AG09309 (cell line): ENCODE measurements at places on chromosomes 16 and 17.
A peak's percentile ranks its signal among the peaks of the same experiment; 100 is the strongest.

- DNase-seq: no peak
Observed at GRCh38 chr16:65314627-65315008, 192.8 kb upstream of the CDH11 start.

- no peak for DNase-seq
Observed at GRCh38 chr16:28098959-28099945, 35.7 kb upstream of the GSG1L start.

GRCh38 chr17:38711792-38712571 is 6.9 kb downstream of the MLLT6 start:
- no peak for DNase-seq

DNA sequence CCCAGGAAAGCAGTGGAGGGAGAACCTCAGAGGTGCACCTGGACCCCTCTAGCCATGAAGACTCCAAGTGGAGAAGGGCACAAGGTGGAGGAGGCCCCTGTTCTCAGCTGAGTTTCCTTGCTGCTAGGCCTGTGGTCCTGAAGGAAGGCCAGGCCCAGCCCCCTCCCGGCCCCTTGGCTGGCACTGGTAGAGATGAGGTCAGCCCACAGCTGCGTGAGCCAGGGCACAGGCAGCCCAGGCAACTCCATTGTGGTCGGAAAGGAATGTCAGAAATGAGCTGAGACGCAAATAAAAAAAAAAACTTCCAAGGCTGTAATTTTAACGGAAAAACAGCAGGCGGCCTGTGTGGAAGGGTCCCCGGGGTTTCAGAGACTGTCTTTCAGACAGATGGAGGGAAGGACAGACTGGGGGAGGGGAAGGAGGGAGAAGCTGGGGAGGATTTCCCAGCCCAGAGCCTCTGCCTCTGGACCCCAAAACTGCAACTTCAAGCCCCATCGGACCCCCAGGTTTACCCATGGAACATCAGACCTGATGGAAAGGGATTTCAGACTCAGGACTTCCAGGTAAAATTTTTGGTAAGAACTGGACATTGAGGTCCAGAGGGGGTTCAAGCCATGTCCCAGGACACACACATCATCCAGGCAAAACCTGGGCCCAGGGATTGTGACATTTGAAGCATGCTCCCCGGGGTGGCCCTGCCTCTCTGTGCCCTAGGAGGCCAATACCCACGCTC is 25.6 kb upstream of the MRPS23 start:
- DNase-seq: peak; percentile 95

- no peak for DNase-seq
Observed at GRCh38 chr17:72385475-72385874, 264.7 kb downstream of the SOX9 start.

GRCh38 chr17:55417411-55418268 is 4.0 kb downstream of the MMD start:
- DNase-seq: no peak

- DNase-seq: no peak
Observed at GRCh38 chr17:75183999-75184884, 1.5 kb upstream of the SUMO2 start.

- no peak for DNase-seq
Observed at GRCh38 chr16:46620266-46621005, 743 bp downstream of the SHCBP1 start.

- DNase-seq: no peak
Observed at GRCh38 chr17:38561416-38562214, 44.1 kb downstream of the SRCIN1 start.

DNA sequence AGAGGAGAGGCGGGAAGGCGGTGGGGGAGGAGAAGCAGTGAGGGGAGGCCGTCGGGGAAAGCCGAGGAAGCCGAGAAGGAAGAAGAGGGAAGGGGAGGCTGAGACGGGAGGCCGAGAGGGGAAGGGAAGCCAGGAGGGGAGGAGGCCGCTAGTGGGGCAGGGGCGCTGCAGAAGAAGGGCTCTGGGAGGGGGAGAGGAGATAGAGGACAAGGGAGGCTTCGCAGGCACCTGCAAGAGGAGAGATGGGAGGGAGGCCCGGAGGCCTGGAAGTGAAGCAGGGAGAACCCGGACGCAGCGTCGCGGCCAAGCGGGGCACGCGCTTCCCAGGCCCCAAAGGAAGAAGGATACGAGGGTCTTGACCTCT is 2.3 kb downstream of the C17orf58 start:
- DNase-seq: no peak

GRCh38 chr17:71516149-71516548 is 604.7 kb upstream of the SOX9 start:
- DNase-seq: no peak

DNA sequence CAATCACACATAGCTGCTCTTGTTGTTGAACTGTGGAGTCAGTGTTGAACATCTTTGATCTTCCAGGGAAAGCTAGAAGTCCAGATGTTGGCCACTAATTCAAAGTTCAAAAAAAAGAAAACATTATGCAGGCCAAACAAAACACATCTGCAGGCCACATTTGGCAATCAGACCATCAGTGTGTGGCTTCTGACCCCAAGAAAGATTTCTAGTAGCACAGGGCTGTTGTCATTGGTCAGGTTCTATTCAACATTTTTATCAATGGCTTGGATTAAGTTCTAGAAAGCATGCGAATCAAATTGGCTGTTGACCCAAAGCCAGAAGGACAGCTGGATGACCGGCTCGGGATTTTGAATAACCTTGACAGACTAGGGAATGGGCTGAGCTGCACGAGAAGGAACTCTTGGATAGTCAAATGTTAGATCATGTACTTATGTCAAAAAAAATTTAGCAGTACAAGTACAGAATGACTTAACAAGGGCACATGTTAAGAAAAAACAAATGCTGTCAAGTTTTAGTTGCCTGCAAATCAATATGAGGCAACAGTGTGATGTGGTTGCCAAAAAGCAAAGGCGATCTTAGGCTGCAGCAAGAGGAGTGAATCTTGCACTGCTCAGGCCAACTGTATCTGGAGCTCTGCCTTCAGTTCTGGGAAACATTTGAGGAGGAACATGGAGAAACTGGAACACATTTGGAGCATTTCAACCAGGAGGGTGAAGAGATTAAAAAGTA is 187.6 kb downstream of the RGS9 start:
- DNase-seq: no peak

- no peak for DNase-seq
Observed at GRCh38 chr17:32495359-32496231, 8.8 kb downstream of the CDK5R1 start.

- no peak for DNase-seq
Observed at GRCh38 chr16:30456302-30456701, 10.6 kb upstream of the SEPHS2 start.

DNA sequence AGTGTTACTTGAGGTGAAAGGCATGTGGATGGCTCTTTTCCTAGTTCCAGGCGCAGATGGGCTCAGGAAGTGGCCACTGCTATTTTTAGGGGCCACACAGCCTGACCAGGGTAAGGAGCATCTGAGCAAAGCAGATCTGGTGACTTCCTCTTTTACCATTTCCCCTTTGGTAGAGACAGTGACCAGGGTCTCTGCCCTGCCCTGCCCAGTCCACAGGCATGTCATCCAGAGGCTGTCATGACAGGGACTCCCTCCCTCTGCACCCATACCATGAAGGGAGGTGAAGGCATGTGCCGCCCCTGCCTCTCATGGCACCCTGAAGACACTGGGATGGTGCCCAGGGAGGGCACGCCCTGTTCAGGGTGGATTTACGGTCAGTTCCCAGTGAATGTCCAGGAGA is 2.2 kb downstream of the PLA2G15 start:
- DNase-seq: no peak

- DNase-seq: no peak
Observed at GRCh38 chr16:13351601-13352217, 450.3 kb downstream of the SHISA9 start.

GRCh38 chr17:76940738-76941350 is 72.6 kb downstream of the MGAT5B start:
- DNase-seq: no peak

DNA sequence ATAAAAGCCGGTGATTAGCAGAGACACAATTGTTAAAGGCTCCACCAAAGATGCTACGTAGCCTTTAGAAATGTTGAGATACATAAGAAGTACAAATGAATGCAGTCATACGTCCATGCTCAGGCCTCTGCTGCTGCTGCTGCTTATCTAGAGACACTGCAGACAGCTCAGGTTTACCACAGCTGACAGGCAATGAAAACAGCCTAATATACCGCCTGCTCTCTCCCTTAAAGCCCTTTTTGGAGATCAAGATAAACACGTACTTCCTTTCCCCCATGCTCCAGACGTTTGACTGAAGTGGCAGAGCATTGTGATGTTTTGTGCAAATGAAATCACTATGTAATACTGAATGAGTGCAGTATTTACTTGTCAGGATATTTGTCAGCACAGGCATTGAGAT is 185.3 kb downstream of the AATF start:
- DNase-seq: no peak

DNA sequence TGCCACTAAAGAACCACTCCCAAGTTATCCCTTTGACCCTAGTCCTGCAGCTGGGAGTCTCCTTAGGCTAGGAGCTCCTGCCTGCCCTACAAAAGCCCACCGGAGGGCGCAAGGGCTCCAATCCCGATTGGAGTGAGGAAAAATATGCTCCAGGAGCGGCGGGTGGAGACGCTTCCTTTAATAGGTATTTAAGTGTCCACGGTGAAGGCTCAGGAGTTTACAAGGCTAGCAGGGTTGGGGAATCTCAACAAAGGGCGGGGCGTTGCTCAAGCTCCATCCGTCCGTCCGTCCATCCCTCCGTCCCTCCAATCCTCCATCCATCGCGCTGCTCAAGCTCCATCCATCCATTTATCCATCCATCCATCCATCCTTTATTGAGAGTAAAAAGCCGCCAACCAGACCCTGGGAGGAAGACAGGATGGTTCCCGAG is 556 bp upstream of the SPNS1 start:
- peak; percentile 7 for DNase-seq

- no peak for DNase-seq
Observed at GRCh38 chr16:4089811-4090301, 26.4 kb downstream of the ADCY9 start.

DNA sequence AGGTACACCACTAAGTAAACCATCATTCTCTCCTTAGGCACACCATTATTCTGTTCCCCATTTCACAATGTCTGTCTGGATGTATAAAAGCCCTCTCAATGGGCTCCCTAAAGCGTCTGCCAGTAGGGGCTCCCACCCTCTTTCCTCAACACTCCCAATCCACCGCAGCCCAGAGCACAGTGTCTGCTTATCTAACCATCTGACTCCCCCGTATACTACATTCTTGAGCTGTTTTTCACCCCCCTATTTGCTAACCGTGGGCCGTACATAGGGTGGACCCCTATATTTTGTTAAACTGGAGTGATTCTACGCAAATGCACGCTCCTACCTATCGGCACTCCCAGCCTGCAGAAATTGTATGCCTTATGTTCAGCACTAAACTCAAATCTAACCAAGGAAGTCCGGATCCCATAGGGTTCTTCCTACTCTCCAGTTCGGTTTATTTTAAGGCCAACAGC is 685 bp upstream of the PSMD3 start:
- no peak for DNase-seq

GRCh38 chr16:84541999-84542817 is 37.7 kb upstream of the MEAK7 start:
- no peak for DNase-seq

DNA sequence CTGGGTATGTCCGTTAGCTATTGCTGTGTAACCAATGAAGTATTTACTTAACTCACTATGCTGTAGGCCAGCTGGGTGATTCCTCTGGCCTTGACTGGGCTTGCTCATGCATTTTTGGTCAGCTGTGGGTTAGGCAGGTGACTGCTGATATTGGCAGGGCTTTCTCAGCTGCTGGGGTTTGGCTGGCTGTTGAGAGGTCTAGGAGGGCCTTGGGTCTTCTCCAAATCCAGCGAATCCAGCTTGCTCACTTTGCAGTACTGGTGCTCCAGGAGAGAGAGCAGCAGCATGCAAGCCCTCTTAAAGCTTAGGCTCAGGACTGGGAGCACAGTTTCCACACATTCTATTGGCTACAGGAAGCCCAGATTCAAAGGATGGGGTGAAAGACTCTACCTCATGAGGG is 270.1 kb downstream of the PHKB start:
- DNase-seq: peak; percentile 44

GRCh38 chr17:27384726-27385125 is 71.5 kb upstream of the KSR1 start:
- no peak for DNase-seq

- no peak for DNase-seq
Observed at GRCh38 chr17:53100126-53100525, 722.6 kb upstream of the KIF2B start.

- no peak for DNase-seq
Observed at GRCh38 chr17:39016193-39017153, 49.3 kb upstream of the FBXO47 start.

DNA sequence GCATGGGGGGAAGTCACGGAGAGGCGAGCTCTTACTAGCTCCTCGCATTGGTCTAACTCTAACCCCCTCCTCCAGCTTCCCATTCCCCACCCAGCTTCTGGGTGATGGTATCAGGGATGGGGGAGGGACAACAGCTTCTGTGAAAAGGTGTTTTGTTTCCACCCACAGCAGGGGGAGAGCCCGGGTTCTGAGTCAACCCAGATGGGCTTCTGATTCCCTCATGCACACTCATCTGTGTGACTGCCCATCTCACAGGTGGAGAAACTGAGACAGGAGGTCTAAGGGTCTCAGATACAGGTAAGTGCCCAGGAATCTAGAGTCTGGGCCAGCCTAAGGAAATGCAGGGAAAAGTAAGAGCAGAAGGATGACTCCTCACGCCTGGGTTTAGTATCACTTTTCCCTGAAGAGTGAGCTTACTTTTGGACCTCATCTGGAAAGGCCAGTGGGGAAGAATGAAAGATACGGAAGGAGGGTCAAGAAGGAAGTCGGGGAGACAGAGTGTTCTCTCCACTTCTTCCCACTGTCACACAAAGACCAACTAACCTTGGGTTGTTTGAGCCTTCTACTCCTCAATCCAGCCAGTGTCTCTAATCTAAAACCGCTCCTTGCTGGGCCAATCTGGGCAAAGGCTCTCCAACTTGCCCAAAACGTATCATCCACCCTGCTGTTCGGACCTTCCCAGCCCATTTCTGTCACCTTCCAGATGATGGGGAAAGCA is 3.1 kb upstream of the TLCD2 start:
- DNase-seq: no peak
